Esophagus squamous epithelium (tissue), 5 donors: ENCODE measurements at places on chromosomes 16 and 17.

DNA sequence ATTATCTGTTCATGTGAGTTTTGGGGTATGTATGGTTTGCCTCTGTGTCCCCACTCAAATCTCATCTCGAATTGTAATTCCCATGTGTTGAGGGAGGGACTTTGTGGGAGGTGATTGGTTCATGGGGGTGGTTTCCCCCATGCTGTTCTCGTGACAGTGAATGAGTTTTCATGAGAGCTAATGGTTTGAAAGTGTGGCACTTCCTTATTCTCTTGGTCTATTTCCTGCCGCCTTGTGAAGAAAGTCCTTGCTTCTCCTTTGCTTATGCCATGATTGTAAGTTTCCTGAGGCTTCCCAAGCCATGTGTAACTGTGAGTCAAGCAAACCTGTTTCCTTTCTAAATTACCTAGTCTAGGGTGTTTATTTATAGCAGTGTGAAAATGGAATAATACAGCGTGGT, 128.1 kb upstream of the HS3ST4 start:
- no peak for DNase-seq

DNA sequence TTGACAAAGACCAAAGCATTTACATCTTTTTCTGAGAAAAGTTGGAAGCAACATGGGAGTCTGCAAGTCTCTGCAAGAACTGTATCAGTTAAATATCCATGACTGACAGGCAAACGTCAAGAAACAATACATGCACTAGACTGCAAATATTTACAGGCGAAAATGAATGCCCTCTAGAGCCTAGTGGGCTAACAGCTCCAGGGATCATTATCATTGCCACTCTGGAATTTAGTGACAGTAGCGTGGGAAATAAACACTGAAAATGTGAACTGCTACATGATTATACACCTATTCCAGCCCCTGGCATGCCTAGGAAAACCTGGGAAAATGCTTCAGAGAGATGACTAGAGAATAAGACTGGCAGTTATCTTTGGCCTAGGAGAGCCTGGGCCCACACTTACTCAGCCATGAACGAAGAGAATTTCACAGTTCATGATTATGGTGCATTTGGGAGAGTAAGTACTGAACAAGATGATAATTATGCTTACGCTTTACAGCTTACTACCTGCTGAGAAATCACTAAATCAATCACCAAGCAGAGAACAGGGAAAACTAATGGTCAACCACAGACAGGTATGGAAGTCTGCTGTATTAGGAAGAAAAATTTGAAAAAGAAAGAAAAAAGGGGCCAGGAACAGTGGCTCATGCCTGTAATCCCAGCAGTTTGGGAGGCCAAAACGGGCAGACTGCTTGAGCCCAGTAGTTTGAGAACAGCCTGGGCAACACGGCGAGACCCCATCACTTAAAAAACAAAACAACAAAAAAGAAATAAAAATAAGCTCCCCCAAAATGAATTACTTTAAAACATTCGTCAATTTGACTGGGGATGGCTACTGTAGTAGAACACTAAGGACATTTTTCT, 66.6 kb upstream of the CLEC18B start:
- DNase-seq, result no peak

- DNase-seq, result no peak
Observed at GRCh38 chr17:59527931-59528330, 37.5 kb upstream of the DHX40 start.

DNA sequence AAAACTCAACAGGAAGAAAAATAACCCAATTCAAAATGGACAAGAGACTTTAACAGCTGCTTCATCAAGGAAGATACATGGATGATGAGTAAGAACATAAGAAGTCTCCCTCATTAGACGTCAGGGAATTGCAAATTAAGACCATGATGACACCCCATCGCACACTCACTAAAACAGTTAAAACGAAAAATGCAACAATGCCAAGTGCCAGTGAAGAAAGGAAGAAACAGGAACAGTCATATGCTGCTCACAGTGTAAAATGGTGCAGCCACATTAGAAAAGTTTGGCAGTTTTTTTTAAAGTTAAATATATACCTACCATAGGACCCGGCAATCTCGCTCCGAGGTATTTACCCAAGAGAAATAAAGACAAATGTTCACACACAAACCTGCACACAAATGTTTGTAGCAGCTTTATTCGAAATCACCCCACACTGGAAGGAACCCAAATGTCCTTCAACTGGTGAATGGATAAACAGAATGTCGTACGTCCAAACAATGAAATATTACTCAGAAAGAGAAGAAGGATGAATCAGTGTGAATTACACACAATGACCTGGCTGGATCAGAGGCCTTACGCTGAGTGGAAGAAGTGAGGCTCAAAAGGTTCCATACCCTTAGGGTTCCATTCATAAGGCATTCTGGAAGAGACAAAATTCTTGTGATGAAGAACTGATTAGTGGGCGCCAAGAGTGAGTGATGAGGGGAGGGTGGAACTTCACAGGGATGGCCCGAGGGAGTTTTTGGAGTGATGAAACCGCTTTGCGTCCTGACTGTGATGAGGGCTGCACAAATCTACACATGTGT, 110.3 kb downstream of the C16orf95 start:
- no peak for DNase-seq

DNA sequence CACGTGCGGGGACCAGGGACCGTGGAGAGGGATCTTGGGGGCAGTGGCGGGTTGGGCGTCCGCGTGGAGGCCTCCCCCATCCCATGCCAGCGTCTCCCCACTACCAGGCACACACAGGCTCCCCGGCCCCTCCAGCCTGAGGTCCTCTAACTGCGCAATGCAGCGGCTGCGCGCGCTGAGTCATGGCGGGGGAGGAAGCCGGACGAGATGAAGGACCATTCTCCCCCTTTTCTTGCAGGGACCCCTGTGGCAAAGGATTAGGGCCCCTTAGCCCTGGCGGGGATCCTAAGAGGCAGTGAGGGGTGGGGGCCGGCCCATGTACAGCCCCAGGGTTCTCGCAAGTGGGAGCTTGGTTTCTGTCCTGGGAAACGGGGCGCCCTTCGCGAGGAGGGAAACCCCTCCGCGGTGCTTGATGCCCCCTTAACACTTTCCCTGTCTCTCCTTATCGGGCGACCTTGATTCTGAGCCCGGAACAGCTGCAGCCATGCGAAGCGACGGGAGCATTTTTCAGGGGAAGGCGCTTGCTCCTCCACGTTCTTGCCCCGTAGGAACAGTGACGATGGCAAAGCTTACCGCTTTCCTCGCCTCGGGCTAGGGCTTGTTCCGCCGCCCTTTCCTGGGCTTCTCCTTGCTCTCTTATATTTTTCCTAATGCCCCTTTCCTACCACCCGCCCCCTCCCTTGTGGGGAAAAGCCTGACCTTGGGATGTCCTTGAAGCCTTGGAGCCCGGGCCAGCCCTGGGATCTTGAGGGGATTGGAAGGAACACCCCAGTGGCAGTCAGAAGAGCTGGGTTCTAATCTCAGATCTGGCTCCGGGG, 592 bp downstream of the ALDOA start:
- DNase-seq, result no peak

DNA sequence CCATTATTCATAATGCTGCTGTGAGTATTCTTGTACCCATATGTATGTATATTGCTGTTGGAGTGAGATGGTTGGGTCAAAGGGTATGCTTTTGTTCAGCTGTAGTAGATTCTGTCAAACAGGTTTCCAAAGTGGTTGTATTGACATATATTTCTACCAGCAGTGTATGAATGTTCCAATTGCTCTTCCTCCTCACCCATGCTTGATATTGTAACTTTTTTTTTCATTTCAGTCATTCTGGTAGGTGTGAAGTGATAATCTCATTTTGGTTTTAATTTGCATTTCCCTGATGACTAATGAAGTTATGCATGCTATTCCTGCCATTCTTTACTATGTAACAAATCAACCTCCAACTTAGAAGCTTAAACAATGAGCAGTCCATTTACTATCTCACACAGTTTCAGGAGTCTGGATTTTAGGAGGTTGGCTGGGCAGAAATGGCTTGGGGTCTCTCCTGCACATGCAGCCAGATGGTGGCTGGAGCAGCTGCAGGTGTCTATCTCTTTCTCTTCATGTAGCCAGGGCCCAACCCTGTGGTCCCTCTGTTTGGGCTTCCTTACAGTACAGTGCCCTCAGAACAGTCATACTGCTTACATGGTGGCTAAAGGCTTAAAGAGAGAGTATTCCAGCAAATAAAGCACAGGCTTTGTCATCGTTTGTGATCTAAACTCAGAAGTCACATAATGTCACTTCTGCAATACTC, 21.2 kb downstream of the ERAL1 start:
- DNase-seq, result no peak

DNA sequence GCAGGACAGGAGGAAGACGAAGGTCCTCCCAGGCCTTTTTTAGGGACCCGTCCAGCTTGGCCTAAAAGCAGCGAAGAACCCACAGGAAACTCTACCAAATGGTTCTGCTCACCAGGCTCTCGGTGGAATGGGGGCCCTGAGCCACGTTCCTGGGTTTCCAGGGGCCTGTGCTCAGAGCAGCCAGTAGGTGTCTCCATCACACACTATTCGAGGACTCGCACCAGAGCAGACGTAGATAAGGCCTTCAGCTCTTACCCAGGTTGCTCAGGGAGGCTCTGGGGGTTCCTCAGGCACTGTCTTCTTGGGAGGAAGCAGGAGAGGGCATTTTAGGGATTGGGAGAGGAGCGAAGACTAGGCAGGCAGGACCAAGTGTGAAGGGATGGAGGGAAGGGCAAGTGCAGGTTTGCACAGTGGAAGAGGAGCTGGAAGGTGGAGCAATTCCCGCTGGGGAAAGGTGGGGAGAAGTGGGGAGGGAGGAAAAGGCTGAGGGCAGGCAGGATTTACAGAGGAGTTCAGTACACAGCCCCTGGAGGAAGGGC, 157.1 kb downstream of the RGS9 start:
- DNase-seq, result no peak

DNA sequence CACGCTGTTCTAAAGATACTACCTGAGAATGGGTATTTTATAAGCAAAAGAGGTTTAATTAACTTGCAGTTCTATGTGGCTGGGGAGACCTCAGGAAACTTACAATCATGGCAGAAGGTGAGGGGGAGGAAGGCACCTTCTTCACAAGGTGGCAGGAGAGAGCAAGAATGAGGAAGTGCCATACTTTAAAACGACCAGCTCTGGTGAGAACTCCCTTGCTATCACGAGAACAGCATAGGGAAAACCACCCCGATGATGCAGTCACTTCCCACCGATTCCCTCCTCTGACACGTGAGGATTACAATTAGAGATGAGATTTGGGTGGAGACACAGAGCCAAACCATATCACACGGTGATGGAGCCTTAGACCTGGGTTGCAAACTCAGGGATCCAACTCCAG, 317.5 kb upstream of the EEF2KMT start:
- no peak for DNase-seq
